ENCODE measurements at places on chromosomes 13 and 19.

DNA sequence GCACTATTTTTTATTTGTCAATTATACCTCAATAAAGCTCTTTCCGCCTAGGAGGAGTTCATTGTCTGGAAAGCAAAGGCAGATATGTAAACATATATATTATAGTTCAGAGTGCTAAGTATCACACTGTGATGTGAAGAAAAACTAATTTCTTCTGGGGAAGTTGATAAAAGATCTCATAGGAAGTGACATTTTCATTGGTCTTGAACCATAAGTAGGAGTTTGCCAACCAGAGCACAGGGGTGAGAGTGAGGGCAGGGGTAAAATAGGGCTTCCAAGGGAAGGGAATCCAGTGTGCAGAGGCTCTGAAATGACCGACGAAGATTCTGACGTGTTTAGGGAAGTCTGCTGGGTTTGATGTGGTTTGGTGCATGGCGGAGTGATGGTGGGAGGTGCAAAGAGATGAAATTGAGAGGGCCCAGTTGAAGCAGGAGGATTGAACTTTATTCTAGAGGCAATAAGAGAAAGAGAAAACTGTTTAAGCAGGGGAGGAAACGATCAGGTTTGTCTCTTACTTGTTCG lies 780 bp upstream of the GTF2F2 start:
- peak; percentile 79 for DNase-seq

- DNase-seq, result no peak
These were observed 107.8 kb downstream of the SGCG start for GRCh38 chr13:23288564-23288963.

GRCh38 chr13:39876258-39876657 lies 220.8 kb downstream of the COG6 start:
- DNase-seq, result no peak

GRCh38 chr13:66212511-66212910 lies 1017.6 kb downstream of the PCDH9 start:
- DNase-seq, result no peak

DNA sequence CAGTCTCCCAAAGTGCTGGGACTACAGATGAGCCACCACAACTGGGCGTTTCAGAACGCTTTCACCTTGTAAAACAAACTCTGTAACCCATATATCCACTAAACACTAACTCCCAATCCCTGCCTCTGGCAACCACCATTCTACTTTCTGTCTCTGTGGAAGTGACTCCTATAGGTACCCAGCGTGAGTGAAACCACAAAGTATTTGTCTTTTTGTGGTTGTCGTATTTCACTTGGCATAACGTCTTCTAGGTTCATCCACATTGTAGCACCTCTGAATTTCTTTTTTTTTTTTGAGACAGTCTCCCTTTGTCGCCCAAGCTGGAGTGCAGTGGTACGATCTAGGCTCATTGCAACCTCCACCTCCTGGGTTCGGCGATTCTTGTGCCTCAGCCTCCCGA lies 44.8 kb downstream of the BRD4 start:
- no peak for DNase-seq

- no peak for DNase-seq
These were observed 15.3 kb downstream of the PIN1 start for GRCh38 chr19:9850235-9850959.

DNA sequence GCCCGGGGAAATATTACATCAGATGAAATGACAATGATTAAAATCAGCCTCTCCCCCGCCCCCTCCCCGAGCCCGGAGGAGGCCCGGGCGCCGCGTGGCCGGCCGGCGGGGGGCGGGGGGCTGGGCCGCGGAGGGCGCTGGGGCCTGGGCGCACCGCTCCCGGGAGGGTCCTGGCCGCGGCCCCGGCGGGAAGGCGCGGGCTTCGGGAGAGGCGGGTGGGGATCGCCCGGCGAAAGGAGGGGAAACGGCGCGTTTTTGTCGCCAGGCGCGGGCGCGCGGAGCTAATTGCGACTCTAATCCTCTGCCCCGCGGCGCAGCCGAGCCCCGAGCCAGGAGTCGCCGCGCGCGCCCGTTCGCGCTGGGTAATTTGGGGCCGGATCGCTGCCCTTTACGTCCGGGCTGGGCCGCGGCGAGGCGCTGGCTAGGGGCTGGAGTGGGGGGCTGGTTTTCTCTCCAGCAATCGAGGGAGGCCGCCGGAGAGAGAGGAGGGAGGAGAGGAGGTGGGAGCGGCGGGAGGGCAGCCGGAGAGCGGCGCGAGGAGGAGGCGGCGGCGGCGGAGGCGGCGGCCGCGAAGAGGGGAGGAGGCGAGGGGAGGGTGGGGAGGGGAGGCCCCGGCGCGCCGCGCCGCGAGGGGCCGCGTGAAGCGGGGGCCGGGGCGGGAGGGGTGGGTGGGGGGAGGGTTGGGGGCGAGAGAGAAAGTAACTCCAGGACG lies at the start of gene KCTD15:
KCTD15 (plus strand) TSS at position 707 of the 712 bp plus-strand sequence. CDS start 3,585 bp downstream, outside the sequence.
- DNase-seq, result peak; percentile 17

DNA sequence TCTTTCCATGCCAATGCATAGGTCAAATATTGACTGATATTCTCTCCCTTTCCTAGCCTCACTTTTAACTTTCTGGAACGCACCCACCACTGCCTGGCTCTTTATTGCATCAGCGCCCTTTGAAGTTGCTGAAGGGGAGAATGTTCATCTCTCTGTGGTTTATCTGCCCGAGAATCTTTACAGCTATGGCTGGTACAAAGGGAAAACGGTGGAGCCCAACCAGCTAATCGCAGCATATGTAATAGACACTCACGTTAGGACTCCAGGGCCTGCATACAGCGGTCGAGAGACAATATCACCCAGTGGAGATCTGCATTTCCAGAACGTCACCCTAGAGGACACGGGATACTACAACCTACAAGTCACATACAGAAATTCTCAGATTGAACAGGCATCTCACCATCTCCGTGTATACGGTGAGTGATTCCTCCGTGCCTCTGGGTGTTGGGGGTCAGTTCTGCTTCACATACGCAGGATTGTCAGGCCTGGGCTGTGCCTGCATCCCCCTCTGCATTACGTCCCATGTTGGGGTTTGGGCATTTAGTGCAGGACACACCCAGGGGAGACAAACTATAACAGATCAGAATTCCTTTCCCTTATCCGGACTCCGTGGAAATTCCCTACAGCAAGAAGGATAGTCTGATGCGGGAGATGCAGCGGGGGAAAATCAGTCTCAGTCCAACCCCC lies 1.3 kb downstream of the CEACAM21 start:
- DNase-seq, result no peak

DNA sequence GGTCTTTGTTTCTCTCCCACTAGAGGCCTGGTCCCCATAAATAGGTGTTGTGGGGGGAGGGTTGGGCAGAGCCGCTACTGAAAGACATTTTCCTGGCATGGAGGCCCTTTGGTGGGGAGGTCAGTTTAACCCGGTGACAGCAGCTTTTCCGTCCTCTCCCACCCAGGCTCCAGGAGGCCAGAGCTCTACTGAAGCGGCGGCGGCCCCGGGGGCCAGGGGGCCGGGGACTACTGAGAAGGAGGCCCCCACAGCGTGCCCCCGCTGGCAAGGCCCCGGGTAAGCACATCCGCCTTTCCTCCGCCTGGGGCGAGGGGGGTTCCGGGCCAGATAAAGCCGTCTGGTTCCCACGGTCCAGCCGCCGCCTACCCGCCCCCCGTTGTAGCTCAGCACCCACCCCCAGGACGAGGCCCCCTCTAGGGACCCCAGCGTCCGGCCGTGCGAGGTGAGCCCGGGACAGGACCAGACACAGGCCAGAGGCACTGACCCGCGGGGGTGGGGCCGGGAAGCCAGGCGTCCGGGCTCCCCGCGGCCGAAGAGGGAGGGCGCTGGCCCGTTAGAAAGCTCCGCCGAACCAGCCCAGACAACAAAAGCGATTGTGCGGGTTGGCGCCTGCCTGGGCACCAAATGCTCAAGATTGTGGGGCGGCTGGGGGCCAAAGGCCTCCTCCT lies 1.1 kb upstream of the LTBP4 start:
- DNase-seq, result no peak

DNA sequence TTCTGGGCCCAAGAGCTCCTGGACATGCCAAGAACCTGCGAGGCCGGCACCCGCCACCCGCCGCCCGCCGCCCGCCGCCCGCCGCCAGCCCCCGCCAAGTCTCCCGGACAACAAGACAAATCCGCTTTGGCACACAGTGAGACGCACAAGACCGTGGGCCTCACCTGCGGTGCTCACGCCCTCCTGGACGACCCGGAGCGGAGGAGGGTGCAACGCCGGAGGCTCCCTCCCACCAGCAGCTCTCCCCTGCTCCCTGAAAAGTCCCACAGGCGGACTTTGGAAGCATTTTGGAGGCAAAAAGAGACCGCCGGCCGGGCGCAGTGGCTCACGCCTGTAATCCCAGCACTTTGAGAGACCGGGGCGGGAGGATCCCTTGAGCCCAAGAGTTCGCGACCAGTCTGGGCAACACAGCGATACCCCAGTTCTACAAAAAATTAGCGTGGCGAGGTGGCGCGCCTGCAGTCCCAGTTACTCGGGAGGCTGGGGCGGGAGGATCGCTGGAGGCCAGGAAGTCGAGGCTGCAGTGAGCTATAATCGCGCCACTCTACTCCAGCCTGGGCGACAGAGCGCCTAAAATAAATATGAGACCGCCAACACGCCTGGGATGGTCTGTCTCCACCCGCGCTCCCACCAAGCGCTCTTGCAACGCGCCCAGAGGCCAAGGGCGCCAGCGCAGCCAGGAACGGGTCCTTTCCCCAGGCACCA lies 783 bp downstream of the RHPN2 start:
- no peak for DNase-seq

GRCh38 chr13:28411831-28412353 lies 83.0 kb downstream of the FLT1 start:
- DNase-seq, result no peak

- DNase-seq, result no peak
These were observed 26.6 kb upstream of the ZNF266 start for GRCh38 chr19:9461938-9462337.

DNA sequence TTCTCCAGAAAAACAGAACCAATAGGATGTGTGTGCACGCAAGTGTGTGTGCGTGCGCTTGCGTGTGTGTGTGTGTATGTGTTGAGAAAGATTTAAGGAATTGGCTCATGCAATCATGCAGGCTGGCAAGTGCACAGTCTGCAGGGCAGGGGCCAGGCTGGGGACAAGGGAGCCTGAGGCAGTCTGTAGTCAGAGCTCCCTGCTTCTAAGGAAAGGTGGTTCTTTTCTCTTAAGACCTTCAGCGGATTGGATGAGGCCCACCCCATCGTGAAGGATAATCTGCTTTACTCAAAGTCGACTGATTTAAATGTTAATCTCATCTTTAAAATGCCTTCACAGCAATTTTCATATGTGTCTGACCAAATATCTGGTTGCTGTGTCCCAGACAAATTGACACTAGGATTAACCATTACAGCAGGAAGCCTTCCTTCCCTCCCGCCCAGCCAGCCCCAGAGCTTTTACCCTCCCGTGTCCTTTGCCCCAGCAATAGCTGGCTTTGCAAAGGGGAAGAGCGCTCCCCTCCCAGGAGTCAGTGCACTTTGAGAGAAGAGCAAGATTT lies 15.0 kb upstream of the NAXD start:
- DNase-seq, result no peak

GRCh38 chr19:35442091-35442490 lies 6.0 kb upstream of the FFAR2 start:
- DNase-seq, result no peak

DNA sequence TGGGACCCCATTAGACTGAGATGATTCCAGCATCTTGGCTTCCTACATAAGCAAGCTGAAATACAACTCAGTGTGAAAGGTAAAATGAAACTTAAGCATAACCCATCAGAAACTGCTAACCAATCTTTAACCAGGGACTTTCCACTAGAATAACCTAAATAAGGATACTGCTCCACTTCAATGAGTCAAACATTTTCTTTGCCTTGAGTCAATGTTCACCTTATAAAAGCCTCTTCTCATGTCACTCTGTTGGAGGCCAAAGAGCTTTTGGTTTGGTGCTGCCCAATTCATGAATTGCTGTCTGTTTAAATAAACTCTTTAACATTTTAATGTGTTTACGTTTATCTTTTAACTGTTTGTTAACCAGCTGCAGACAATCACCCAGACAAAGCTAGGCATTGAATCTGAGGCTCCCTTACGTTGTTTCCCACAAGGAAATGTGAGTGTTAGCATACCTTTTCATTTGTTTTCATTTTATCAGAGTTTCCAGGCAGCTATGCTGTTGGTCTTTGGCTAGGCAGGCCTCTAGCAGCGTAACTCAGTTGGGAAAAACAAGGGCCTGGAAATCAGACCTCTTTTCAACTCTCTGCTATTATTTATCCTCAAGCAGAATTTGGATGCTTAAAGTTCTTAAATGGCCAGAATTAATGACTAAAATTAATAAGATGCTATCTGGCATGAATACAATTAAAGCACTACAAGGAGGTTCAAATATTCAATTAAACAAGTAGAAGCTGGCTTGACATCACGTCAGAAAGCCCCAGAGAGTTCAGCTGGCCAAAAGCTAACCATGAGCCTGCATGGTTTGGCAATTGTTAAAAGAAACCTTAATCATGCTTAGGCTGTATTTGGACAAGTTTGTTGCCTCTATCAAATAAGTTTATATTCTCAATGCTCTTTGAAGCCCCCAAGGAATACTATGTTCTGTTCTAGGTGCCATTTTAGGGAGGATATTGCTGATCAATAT lies 200.2 kb downstream of the DCLK1 start:
- no peak for DNase-seq

DNA sequence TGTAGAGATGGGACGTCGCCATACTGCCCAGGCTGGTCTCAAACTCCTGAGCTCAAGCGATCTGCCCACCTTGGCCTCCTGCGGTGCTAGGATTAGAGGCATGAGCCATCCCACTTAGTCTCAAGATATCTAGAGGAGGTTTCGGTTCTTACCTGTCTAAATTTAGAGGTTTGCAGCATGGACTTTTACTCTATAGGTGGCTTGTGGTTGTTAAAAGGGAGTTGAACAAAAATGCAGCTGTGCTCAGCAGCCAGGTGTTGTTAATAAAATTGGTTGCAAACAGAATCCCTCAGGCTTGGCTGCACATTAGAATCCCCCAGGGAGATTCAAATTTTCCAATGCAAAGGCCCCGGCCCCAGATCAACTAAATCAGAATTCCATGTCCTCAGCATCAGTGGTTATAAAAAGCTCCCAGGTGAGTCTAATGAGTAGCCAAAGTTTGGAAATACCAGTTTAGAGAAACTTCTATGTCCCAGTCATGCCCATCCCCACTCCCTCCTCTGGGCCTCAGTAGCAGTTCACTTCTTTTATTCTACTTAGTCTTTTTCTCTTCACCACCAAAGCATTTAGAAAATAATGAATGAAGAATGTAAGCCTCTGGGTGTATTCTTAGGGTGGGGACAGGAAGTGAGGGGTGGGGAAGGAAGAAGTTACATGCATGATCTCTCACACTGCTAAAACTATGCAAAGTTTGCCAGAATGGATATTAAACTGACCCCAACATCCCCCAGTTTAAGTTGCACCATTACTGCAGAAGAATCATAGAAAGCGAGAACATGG lies 471.0 kb downstream of the COG6 start:
- DNase-seq, result no peak

All from CD4-positive, alpha-beta T cell treated with Interleukin-12 subunit alpha and Interleukin-12 subunit beta, for 1 hour (primary cell).